Hematopoietic multipotent progenitor cell (in vitro differentiated cells): ENCODE measurements at places on chromosomes 2 and 18. TPM values are rescaled to one million over a fixed set of nuclear protein-coding genes. Genes with fewer than 3 reads are reported as not detected.

Gene SCTR
- not detected for total RNA-seq

Gene MEP1B
- total RNA-seq = not detected

Gene LYPD6
- 0.27 TPM for total RNA-seq

Gene MC5R
- not detected for total RNA-seq

Gene ACTG2
- total RNA-seq = not detected

Gene ASXL3
- under 0.01 TPM for total RNA-seq

Gene REG1B
- total RNA-seq = under 0.01 TPM

Gene GNAL
- total RNA-seq = 0.27 TPM

Gene SERPINB11
- total RNA-seq = not detected

Gene POMC
- total RNA-seq = 23.4 TPM

Gene HMSD
- total RNA-seq = not detected

Gene RAB6D
- total RNA-seq = not detected

Gene TMEM163
- 17.2 TPM for total RNA-seq

Gene CRYBA2
- total RNA-seq = not detected

Gene TLX2
- 0.27 TPM for total RNA-seq

Gene CCDC178
- total RNA-seq = not detected

Gene NGEF
- not detected for total RNA-seq

Gene ZNF519
- 5.4 TPM for total RNA-seq

Gene ANKRD30B
- total RNA-seq = not detected

Gene REG3G
- total RNA-seq = not detected

Gene CIAO1
- 156 TPM for total RNA-seq

Gene GKN1
- not detected for total RNA-seq

Gene ALK
- under 0.01 TPM for total RNA-seq

Gene ACVR2A
- total RNA-seq = 1.9 TPM

Gene POTEI
- total RNA-seq = not detected

Gene MARCHF4
- under 0.01 TPM for total RNA-seq

Gene DLGAP1
- 0.27 TPM for total RNA-seq

Gene HSBP1L1
- total RNA-seq = 6.2 TPM

Gene USP40
- 13.2 TPM for total RNA-seq
